Memory B cell (primary cell): ENCODE measurements at places on chromosomes 5 and 9.

GRCh38 chr5:170011751-170012150 lies 31.5 kb upstream of the INSYN2B start:
- H3K4me3 ChIP-seq: no peak overlapping the region
- no peak for DNase-seq
- no peak overlapping the region for H3K27ac ChIP-seq
- no peaks in the 10 kb centered on the region for H3K4me1 ChIP-seq
- no peaks in the 10 kb centered on the region for H3K27me3 ChIP-seq

GRCh38 chr5:58060996-58061395 lies 398.9 kb downstream of the PLK2 start:
- DNase-seq: no peak
- H3K4me1 ChIP-seq: no peaks in the 10 kb centered on the region
- no peak overlapping the region for H3K4me3 ChIP-seq
- no peak overlapping the region for H3K27ac ChIP-seq

DNA sequence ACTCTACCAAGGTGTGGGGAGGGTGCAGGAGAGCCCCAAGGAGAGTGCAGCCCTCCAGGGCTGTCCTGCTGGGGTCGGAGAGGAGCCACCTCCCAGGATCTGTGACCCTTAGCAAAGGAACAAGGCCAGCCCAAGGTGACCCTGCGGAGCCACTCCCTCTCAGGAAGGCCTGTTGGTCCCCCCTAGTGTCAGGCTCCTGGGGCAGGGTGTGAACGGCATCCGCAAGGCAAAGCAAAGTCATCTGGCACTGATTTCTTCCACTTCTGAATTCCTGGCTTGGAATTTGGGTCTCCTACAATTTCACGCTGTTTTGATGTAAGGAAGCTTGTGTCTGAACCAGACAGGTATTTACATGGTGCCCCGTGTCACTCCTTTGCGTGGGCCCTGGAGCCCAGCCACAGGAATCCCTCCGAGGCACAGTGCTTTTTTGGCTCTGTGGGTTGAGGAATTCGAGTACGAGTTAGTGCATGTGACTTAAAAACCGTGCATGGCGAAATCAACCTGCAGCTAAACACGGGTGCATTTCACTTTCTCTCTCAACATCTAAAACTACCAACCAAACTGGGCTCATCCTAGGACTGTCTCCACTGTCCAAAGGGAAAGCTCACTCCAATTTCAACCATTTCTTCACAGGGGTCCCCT lies 24.5 kb upstream of the GFPT2 start:
- H3K4me1 ChIP-seq: peaks cover 2% of the 10 kb centered on the region
- no peaks in the 10 kb centered on the region for H3K36me3 ChIP-seq
- no peak overlapping the region for H3K4me3 ChIP-seq
- no peak overlapping the region for H3K27ac ChIP-seq
- H3K27me3 ChIP-seq: peaks cover 18% of the 10 kb centered on the region

GRCh38 chr5:3542158-3542557 lies 53.5 kb upstream of the IRX1 start:
- no peaks in the 10 kb centered on the region for H3K4me1 ChIP-seq
- no peak overlapping the region for H3K27ac ChIP-seq
- H3K27me3 ChIP-seq: no peaks in the 10 kb centered on the region
- no peaks in the 10 kb centered on the region for H3K36me3 ChIP-seq
- DNase-seq: no peak
- H3K4me3 ChIP-seq: no peak overlapping the region

- no peak overlapping the region for H3K27ac ChIP-seq
- no peak overlapping the region for H3K4me3 ChIP-seq
- H3K27me3 ChIP-seq: no peaks in the 10 kb centered on the region
- no peaks in the 10 kb centered on the region for H3K36me3 ChIP-seq
- H3K4me1 ChIP-seq: no peaks in the 10 kb centered on the region
- DNase-seq: no peak
These were observed 345.1 kb upstream of the PTPRD start for GRCh38 chr9:10957878-10958277.

GRCh38 chr5:88792144-88792840 lies 90.7 kb downstream of the MEF2C start:
- H3K4me3 ChIP-seq: no peak overlapping the region
- H3K27ac ChIP-seq: peak overlapping the region; percentile 36
- H3K36me3 ChIP-seq: peaks cover 38% of the 10 kb centered on the region
- DNase-seq: no peak
- no peaks in the 10 kb centered on the region for H3K27me3 ChIP-seq

DNA sequence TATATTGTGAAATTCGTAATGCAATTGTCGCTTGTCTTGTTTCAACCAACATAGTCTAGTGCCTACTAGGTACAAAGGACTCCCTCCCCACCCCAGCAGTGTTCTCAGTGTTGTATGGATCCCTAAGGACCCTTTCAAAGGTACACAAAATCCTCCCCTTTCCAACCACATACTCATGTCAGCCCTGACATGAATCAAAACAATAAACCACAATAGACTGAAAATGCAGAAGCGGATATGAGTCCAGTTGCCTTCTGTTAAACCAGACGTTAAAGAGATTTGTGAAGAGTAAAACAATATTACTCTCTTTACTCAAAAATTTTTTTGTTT lies 82.4 kb upstream of the IFNK start:
- peaks cover 50% of the 10 kb centered on the region for H3K4me1 ChIP-seq
- peak overlapping the region; percentile 41 for H3K4me3 ChIP-seq
- H3K27me3 ChIP-seq: no peaks in the 10 kb centered on the region
- H3K27ac ChIP-seq: peak overlapping the region; percentile 92
- DNase-seq: no peak
- peaks cover 8% of the 10 kb centered on the region for H3K36me3 ChIP-seq

GRCh38 chr5:102815540-102816332 lies 60.6 kb downstream of the PAM start:
- no peak overlapping the region for H3K4me3 ChIP-seq
- DNase-seq: no peak
- H3K4me1 ChIP-seq: peaks cover 13% of the 10 kb centered on the region

- peaks cover 2% of the 10 kb centered on the region for H3K27me3 ChIP-seq
- H3K36me3 ChIP-seq: no peaks in the 10 kb centered on the region
- H3K4me1 ChIP-seq: no peaks in the 10 kb centered on the region
- H3K4me3 ChIP-seq: no peak overlapping the region
These were observed 492.1 kb downstream of the ARHGEF28 start for GRCh38 chr5:74118071-74118470.

DNA sequence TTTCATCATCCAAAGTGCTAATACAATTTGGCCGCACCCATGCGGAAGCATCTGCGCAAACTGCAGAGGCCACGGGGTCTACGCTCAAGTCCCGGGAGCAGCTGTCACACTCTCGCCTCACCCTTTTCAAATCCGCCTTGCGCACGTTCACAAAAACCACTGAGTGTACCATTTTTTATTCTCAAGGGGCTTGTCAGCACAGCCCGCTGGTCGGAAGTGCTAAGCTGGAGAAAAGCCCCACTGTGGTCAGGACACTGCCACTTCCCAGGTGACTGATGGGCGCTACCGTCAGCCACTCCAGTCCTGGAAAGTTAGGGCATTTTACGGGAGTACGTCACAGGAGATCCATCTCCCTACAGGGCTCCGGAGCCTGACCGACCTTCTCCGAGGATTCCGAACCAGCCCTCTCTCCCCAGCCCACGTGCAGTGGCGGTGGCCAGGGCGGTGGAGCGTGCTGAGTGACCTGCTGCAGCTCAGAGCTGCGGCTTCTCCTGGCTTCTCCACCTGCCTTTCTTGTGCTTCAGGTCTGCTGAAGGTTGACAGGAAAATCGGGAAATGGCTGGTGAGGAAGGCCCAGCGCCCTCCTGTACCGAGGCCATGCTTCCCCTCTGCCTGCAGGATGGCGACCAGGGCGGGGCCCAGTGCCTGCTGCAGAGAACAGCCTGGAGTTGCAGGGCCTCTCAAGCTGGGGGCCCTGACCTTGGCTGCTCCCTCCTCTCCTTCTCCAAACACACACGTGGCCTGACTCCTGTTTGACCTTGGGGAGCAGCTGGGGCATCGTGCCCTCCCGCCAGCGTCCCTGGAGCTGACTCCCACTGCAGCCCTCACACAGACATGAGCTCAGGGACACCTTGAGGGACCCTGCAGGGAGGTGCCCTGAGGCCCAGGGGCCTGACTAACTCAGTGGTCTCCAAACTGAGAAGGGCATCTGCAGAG lies 14.3 kb downstream of the RASGEF1C start:
- no peak for DNase-seq
- no peak overlapping the region for H3K27ac ChIP-seq
- no peaks in the 10 kb centered on the region for H3K36me3 ChIP-seq
- no peaks in the 10 kb centered on the region for H3K4me1 ChIP-seq
- H3K4me3 ChIP-seq: no peak overlapping the region
- H3K27me3 ChIP-seq: peaks cover 1% of the 10 kb centered on the region

DNA sequence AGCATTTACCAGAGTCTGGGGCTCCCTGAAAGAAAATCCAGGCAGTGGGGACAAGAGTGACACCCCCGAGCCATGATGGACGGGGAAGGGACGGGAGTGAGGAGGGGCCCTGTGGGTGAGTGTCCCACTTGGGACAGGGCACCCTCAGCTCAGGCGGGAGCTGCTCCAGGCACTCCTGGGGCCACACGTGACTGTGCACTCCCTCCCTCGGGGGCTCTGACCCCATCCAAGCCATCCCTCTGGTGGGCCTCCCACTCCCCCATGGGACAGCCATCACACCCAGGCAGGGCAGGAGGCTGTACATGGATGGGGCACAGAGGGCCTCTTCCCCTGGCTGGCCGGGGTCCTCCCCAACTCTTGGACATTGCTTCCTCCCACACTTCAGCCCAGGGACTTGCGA lies 3.0 kb upstream of the CARD9 start:
- peaks cover 4% of the 10 kb centered on the region for H3K36me3 ChIP-seq
- peaks cover 3% of the 10 kb centered on the region for H3K4me1 ChIP-seq
- H3K4me3 ChIP-seq: no peak overlapping the region
- H3K27me3 ChIP-seq: no peaks in the 10 kb centered on the region
- no peak for DNase-seq

- H3K4me1 ChIP-seq: no peaks in the 10 kb centered on the region
- peaks cover 2% of the 10 kb centered on the region for H3K27me3 ChIP-seq
- H3K4me3 ChIP-seq: no peak overlapping the region
- DNase-seq: no peak
- H3K27ac ChIP-seq: no peak overlapping the region
- no peaks in the 10 kb centered on the region for H3K36me3 ChIP-seq
These were observed 151.6 kb downstream of the SLIT3 start for GRCh38 chr5:169149317-169149716.

GRCh38 chr5:1338506-1339070 lies 6.3 kb downstream of the CLPTM1L start:
- peaks cover 19% of the 10 kb centered on the region for H3K36me3 ChIP-seq
- peaks cover 25% of the 10 kb centered on the region for H3K4me1 ChIP-seq
- no peak overlapping the region for H3K4me3 ChIP-seq
- DNase-seq: no peak

DNA sequence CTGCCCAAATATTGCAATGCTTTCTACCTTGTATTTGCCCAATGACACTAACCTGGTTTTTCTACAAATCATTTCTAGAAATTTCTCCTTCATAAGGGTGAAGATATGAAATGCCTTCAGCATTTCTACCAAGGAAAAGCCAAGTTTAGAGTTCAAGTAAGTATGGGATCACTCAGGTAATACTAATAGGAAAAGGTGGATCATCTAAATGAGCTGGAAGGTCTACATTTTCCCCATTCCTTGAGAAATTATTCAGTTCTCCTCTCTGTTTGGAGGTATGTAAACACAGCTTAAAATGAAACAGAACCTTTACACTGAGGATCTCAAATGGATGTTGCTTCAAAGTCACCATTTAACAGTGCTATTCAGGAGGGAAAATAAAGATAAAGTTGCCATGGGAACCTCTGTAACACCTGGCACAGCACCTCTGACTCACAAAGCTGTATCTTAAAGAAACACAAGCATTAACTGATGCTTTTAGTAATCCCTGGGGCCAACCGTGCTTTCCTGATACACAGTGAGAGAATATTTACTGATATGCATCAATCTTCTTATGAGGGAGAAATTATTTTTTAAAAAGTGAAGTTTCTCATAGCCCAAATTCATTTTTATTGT lies 161.3 kb downstream of the DRD1 start:
- no peaks in the 10 kb centered on the region for H3K36me3 ChIP-seq
- no peak overlapping the region for H3K27ac ChIP-seq
- no peak for DNase-seq

DNA sequence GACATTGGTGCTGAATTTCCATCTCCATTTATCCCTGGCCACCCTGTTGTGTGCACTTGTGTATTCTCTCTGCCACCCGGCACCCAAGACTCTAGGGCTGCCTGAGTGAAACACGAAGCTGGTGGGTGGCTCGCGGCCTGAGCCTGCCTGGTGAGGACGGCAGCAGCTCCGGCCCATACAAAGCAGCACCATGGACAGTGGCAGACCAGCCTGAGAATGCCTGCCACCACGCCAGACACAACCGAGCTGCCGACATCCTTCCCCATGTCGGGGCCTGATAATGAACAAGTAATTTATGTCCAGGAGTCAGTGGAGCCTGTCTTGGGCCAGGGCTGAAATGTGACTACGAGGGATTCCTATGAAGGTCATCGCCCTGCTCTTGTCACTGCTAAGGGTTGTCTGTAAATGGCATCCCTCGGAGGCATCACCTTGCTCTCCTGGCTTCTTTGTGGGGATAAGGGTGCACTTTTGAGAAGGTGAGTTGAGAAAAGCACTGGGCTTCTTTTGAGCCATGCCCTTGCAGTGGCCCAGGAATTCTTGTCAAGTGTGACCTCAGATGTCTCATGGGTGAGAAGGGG lies 175.7 kb downstream of the MELK start:
- DNase-seq: peak; percentile 39
- no peak overlapping the region for H3K4me3 ChIP-seq
- no peaks in the 10 kb centered on the region for H3K36me3 ChIP-seq
- H3K4me1 ChIP-seq: peaks cover 2% of the 10 kb centered on the region

- H3K27ac ChIP-seq: no peak overlapping the region
- H3K4me3 ChIP-seq: no peak overlapping the region
- H3K36me3 ChIP-seq: no peaks in the 10 kb centered on the region
- no peaks in the 10 kb centered on the region for H3K4me1 ChIP-seq
- DNase-seq: no peak
These were observed 131.4 kb upstream of the MINAR2 start for GRCh38 chr5:129616517-129616916.

DNA sequence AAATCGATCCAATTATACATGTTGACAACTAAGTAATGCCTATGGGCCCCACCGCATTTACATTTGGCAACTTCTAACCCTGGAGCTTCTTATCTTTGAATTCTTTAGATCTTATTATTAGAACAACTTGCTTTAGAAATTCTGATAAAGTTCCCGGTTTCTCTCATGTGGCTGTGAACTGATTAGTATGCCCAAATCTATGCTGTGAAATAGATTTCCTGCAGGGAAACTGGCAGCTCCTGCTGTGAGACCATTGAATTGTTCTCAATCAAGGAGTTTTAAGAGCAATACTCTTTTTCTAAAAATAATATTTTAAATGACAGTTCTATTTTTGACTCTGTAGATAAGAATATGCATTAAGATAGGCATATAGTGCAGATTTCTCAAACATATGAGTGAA lies 177.5 kb downstream of the GABRB2 start:
- H3K27ac ChIP-seq: no peak overlapping the region
- no peaks in the 10 kb centered on the region for H3K4me1 ChIP-seq
- no peaks in the 10 kb centered on the region for H3K36me3 ChIP-seq
- H3K27me3 ChIP-seq: no peaks in the 10 kb centered on the region
- no peak for DNase-seq

DNA sequence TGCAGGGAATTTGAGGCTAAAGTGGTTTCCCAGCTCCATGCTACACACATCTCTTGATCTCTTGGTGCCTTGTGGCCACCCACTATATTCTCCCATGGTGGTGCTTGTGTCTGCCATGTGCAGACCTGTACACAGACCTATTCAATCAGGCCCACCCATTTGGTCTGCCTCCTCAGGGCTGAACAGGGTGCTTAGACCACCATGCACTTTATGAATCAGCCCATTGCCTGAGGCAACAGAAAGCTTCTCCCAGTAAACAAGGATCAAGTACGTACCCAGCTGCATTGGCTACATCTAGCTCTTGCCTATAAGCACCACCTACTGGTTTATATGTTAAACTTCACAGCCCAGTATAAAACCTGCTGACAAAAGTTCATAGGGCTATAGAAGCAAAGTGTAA lies 664.3 kb upstream of the EDIL3 start:
- no peaks in the 10 kb centered on the region for H3K36me3 ChIP-seq
- DNase-seq: no peak
- H3K27me3 ChIP-seq: no peaks in the 10 kb centered on the region
- no peaks in the 10 kb centered on the region for H3K4me1 ChIP-seq
- H3K27ac ChIP-seq: no peak overlapping the region
